Breast epithelium (tissue), 4 donors: ENCODE measurements at places on chromosomes 5 and 9.

- DNase-seq: no peak
Observed at GRCh38 chr5:90484540-90484939, 9.9 kb downstream of the POLR3G start.

DNA sequence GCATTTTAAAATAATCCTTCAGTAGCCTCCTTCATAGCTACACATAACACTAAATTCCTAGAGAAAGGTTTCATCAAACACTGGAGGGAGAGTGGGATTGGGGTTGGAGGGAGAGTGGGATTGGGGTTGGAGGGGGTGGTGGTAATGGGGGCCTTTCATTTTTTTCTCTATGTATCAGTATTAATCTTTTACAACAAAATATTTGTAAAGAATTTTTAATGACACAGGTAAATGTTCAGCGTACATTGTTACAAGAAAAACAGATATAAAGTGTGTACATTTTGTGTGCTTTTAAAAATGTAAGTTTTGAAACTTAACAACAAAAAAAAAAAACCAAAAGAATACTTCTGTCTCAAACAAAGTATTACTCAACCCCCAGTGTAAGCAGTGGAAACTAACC, 266.4 kb downstream of the DENND1A start:
- no peak for DNase-seq

GRCh38 chr5:154575546-154576428, 97.8 kb upstream of the HAND1 start:
- DNase-seq: no peak

- no peak for DNase-seq
Observed at GRCh38 chr5:159511570-159511969, 181.3 kb upstream of the IL12B start.

- no peak for DNase-seq
Observed at GRCh38 chr5:171310819-171311321, 1.8 kb downstream of the TLX3 start.

GRCh38 chr5:141512911-141513626, 24.2 kb downstream of the PCDHGC5 start:
- no peak for DNase-seq

DNA sequence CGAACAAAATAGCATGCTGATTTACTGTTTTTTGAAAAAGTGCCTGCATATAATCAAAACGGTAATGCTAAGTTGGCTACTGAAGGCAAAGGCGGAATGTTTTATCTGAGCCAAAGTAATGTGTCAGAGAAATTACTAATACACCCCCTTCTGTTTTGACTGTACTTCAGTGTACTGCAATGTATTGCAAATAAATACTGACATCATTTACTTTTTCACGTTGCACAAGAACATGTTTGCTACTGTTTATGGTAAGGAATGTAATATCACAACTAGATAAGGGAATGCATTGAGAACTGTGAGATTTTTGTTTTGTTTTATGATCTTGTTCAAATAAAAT, 813 bp upstream of the AGTPBP1 start:
- DNase-seq: no peak

DNA sequence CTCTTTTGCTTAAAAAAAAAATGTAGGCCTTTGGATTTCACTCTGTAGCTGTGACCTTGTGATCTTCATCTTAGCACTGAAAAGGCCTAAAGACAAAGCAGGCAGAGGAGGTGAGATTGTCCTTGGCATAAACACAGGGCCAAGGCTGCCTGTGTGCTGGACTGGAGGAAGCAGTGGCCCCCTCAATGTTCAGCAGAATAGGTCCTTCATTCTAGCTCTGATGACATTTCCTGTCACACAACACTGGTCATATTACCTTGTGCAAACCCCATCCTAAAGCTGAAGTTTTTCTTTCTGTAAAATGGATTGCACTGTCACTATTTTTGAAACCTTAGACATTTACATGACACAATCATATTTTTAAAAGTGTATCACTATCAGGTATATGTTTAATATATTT, 147.4 kb downstream of the INSYN2B start:
- no peak for DNase-seq

- DNase-seq: no peak
Observed at GRCh38 chr9:129069862-129070641, 10.9 kb upstream of the DOLPP1 start.

DNA sequence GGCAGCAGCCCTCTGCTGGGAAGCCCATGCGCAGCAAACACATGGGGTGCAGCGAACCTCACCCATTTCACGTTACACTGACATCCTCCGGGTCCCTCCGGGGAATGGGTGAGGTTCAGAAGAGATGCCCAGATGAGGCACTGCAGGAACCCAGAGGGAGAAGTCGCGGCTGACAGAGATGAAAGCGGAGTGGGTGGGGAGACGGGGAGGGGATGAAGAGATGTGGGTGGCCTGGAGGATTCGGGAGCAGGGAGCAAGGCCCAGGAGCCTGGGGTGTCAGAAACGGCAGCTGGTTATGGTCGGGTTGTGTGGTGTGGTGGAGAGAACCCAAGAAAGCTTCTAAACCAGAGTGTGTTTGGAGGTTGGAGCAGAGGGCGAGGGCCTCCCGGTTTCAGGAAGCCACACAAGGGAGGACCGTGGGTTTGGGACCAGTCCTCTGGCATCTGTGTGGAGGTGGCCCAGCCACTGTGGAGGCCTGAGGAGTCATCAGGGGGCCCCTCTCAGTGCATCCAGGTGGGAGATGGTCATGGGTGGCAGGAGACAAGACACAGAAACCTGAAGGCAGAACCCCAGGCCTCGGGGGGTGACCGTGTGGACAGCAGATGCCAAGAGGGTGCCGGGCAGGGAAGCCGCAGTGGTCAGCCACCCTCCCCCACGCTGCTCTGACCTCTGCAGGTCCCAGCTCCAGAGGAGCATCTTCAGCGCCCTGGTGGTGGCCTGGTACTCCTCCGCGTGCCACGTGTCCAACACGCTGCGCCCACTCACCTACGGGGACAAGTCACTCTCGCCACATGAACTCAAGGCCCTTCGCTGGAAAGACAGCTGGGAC, 8.6 kb downstream of the UCK1 start:
- no peak for DNase-seq

GRCh38 chr5:151081431-151082281, 822 bp upstream of the TNIP1 start:
- DNase-seq: no peak

DNA sequence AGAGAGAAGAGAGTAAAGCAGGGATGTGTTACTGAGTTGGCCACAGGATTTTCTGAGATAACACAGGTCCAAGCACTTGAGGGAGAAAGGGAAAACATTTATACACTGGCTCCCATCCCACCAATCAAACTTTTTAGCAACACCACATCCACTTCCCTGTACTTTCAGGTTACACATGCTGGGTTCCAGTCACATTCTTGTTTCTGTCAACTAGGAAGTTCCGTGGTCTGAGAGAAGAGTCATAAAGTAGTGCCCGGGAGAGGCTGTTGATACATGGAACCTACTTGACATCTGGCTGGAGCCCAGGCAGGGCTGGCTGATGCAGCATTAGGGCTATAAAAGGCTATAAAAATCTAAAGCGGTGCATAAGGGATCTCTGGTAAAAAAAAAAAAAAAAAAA, 473.9 kb upstream of the COX7C start:
- no peak for DNase-seq

- DNase-seq: no peak
Observed at GRCh38 chr9:99594056-99594780, 227.5 kb upstream of the NR4A3 start.

DNA sequence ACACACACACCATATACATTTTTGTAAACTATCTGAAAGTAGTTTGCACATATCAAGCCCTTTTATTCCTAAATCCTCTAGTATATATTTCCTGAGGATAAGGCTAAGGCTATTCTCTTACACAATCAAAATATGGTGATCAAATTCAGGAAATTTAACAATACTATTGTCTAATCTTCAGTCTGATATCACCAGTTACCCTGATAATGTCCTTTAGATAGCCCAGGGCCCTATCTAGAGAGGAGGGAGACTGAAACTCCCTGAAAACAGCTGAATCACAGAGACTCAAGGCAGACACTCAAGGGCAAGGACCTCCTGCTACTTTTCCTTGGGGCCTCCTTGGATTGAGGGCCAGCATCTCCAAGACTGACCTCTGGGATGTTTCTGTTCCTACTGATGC, 30.4 kb downstream of the PTTG1 start:
- no peak for DNase-seq

DNA sequence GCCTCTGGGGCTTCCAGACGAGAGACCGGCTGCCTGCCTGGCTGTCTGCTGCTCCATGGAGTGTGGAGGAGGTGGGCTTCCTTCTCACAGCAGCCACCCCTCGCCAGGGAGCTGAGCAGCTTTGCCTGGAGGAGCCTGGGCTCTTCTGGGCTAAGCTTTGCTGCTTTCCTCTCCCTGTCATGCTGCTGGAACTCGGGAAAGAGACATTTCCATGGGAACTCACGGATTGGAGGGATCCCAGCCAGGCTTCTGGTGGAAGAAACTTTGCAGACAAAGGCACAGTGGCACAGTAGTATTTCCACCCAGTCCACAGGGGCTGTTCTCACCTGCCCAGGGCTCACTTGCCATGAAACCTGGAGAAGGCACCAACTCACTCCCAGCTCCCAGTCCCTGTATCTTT, 5.6 kb upstream of the NTNG2 start:
- DNase-seq: no peak

DNA sequence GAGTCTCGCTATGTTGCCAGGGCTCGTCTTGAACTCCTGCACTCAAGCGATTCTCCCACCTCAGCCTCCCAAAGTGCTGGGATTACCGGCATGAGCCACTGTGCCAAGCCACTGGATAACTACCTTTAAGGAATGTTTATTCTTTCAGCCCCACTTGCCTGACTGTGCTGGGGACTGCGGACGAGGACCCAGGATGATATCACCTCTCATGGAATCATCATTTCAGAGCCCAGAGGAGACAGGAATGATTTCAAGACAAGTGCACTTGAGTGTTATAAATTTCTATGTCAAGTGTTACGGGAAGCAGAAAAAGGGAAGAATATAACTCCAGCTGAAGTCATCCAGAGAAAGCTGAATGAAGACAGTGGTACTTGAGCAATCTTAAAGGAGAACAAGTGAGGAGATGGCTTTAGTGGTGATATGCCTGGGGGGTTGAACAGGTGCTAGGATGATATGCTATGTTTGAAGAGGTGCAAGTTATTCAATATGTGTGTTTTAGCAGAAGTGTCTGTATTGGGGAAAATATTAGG, 109.3 kb downstream of the DCP2 start:
- no peak for DNase-seq

GRCh38 chr9:22049411-22049810, 40.3 kb upstream of the CDKN2B start:
- DNase-seq: no peak

DNA sequence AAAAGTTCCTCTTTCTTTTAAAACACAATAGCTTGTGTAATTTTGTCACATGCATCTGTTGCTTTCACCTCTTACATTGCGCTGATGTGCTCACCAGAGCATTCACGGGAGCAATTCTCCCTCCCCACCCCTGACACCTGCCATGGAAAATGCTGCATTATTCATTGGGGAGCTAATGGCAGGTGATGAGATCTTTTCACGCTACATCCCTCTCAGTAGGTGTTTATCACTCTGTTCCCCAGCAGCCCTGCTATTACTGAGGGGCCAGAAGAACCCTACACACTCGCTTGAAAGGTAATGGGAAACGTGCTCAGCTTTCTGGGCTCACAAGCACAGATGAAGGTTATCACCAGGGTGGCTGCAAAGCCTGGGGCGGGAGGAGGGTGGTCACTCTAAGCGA, 398.0 kb downstream of the PSAT1 start:
- no peak for DNase-seq

GRCh38 chr5:72224946-72225463, 95.0 kb downstream of the MRPS27 start:
- no peak for DNase-seq

GRCh38 chr9:98791608-98792490, 4.5 kb downstream of the ANKS6 start:
- no peak for DNase-seq

GRCh38 chr5:170634256-170634990, 130.6 kb downstream of the KCNIP1 start:
- DNase-seq: no peak

DNA sequence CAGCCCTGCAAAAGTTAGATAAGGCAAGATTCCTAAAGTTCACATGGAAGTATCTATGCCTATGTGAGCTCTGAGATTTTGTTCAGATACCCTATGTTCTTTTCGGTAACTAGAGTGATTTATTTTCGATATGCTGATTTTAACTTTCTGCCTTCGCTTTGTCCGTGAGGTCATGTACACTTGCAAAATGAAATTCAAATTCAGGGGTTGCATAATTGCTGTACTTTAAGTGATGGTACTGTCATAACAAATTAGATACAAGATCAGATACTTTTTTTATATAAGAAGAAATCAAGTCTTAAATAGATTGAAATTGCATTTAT, 350 bp upstream of the ECPAS start:
- no peak for DNase-seq

DNA sequence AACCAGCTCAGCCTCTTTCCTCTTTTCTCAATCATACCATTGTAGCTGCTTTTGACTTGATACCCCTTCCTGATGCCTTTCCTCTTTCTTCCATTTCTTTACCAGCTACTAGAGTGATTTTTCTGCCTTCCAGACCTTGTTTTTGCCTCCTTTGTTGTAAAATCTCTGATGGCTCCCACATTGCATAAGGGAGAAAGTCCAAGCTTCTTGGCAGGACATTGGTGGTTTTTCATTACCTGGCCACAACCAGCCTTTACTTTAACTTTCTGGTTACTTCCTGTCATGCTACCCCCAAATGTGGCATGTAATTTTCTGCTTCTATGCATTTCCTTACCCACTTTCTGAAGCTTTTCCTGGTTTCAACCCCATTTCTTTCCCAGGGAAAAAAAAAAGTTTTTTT, 452.5 kb downstream of the TMEM38B start:
- DNase-seq: no peak

- no peak for DNase-seq
Observed at GRCh38 chr5:117947836-117948235, 1040.5 kb downstream of the DTWD2 start.
